NCI-H1105 (cell line): ENCODE measurements at places on chromosomes 3 and 15.

DNA sequence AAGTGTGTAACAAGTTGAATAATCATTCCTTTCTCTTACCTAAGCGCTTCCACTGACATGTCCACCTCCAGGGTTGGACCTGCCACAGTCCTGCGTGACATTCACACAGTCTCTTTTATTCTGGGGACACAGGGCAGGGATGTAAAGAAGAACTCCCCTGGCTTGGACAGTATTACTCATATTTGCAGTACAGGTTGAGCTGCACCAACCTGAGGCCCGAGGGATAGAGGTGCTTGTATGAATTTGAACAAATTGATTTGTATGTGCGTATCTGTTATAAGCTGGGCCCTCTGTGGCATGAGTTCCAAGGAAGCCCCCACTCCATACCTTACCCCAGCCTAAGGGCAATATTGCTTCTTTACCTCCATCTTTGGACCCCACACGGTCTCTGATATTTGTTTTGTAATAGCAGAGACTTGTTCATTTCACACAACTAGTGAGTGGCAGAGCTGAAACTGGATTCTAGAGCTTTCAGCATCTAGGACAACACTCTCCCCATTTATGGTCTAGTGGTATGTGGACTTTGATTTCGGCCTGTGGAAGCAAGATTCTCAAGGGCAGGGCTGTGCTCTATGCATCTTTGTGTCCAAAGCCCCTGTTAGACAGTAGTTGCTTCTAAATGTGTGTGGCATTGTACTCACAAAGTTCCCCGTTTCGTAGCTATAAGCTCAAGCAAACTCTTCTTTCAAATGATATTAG, 39.2 kb downstream of the FAH start:
- no peak for DNase-seq

DNA sequence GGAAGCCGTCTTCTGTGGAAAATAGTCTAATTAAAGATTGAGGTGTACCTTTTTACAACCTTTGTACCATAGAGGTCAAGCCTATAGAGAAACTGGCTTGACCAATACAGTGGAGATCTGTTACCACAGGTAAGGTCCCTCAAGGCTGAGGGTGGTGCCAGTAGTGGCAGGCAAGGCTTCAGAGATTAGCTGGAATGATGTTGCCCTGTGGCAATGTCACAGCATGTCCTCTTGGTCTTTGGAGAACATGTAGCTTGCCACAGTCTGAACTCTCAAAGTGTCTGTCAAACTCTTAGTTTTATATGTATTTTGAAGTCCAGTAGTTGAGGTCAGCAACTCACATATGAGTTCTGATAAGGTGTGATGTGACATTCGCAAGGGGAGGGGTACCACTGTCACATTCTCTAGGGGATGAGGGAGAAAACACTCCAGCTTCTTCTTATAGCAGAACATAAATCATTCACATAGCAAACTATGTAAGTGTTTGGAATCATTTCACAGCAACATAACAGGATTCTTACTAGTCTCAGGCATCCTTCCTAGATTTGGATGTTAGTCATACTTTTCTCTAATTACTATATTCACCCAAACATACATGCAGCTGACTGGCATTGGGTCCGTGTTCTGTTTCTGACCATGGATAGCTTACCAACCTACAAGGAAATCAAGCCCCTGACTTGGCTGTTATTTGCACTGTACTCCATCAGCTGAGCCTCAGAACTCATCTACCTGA, 173.6 kb downstream of the UBE2E2 start:
- DNase-seq, result no peak

- DNase-seq, result no peak
These were observed 294.3 kb downstream of the CNTN4 start for GRCh38 chr3:2392981-2393380.

GRCh38 chr3:149512073-149512782, 37.7 kb downstream of the TM4SF4 start:
- peak; percentile 81 for DNase-seq

DNA sequence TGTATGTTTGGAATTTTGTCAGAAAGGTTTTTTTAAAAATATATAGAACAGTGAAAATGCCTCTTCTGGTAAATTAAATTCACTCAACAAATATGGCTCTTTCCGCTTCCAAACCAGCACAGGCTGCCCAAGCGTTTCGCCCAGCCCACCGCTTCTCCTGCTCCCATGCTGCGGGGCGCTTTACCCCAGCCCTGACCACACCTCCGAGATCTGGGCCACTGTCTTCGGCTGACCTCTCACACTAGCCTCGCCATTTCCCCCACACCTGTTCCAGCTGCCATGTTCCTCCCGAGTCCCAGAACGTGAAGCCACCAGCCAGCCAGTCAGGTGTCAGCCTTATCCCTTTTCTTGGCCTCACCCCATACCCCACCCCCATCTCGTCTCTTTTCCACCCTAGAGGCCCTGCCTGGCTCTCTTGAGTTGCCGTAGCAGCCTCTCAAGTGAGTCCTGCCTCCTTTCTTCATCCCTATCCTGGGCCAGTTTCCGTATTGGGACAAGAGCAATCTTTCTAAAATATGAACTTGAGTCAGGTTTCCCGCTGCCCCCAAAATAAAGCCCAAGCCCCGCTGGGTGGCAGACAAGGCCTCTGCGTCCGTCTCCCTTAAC, 46.5 kb downstream of the SLC12A8 start:
- DNase-seq, result no peak

- DNase-seq, result no peak
These were observed 323.9 kb upstream of the GBE1 start for GRCh38 chr3:82085356-82085755.

DNA sequence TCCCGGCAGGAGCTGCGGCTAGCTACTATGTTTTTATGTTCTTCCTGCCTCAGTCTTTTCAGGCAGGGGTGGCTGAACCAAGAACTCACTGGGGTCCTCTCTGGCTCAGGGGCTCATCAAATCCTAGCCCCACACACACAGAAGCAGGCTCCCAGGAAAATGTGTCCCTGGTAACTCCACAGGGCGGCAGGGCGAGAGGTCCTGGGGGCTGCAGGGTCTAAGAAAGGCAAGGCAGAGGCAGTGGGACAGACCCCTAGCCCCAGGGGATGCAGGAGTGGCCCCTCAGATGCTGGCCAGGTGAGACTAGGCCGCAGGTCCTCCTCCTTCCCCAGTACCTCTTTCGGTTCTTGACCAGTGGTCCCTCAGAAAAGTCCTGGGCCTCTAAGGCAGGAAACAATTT, 48.9 kb downstream of the PTH1R start:
- DNase-seq, result no peak

DNA sequence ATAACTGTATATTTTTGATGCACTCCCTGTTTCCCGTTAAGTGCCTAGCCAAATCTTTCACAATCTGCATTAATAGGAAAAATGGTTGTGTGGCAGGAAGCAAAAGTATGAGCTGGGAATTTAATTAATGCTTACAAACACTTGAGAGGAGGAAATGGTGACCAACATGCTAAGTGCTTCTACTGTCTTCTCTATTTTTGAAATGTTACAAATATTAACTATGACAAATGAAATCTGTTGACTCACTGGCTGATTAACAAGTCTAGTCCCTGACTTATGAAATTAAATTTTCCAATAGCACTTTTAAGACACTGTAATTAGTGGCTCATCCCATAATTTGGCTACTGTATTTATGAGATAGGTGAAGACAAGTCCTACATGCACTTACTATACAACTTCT, 446.9 kb upstream of the DPPA4 start:
- no peak for DNase-seq

GRCh38 chr3:24550588-24550987, 55.9 kb upstream of the THRB start:
- DNase-seq, result no peak

GRCh38 chr3:12995389-12996180, 77.6 kb downstream of the IQSEC1 start:
- no peak for DNase-seq

DNA sequence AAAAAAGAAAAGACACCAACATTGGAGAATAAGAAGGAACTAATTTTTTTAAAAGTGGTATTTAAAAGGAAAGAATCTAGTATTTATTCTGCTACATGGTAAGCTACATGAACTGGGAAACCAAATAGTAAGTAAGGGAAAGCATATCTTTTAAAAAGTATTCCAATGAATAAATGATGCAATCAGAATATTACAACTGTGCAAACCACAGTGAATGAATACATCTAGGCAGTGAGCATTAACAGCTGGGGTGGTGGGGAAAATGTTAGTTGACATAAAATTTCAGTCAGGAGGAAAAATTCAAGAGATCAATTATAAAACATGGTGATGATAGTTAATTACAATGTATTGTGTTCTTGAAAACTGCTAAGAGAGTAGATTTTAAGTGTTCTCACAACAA, 16.9 kb downstream of the ICE2 start:
- DNase-seq, result no peak

GRCh38 chr15:80766275-80766674, 12.9 kb upstream of the CEMIP start:
- DNase-seq, result no peak
